ENCODE measurements at places on chromosomes 3 and 15.

- no peak for DNase-seq
Measured at GRCh38 chr3:49805897-49806701, 3.0 kb downstream of the INKA1 start.

DNA sequence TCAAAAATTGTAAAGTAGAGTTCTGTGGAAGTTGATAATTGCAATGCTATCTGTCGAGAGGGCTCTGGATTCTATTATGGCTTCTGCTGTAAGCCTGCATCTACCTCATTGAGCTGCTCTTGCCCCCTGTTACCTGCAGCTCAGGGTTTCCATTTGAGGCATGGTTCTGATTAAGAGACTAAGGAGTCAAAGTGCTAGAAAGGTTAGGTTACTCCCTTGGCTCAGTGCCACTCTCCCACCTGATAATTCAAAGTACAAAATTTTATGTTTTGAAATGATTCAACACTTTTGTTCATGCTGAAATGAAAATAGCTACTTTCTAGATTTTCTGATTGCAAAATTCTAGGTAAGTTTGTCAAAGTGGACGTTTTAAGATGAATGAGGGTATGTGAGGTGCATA, 220.5 kb upstream of the SATB1 start:
- DNase-seq, result no peak

DNA sequence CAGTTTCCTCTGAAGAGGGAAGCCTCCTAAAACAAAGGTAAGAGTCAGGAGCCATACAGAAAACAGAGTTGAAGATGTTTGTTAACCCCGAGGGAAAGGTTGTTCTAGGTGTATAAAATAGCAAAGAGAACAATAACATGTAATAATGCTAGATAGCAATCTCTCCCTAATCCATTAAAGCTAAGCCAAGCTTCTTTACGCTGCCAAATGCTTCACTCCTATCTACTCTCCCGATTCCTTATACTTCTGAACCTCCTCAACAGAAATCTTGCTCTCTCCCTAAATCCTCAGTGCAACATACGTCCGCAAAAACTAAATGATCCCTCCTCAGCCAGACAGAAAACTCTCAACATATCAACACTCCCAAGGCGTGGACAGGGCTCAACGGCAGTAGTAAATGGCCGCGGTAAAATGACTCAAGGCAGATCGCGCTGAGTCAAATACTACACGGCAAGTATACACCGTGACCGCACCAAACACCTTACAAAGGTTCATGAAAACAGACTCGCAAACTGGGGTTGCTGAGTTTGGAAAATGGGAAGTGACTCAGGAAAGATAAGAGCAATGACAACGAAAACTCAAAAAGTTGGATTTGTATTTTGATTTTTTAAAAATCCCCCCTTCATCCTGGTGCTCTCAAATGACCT, 682 bp downstream of the CLDND1 start:
- DNase-seq, result no peak

DNA sequence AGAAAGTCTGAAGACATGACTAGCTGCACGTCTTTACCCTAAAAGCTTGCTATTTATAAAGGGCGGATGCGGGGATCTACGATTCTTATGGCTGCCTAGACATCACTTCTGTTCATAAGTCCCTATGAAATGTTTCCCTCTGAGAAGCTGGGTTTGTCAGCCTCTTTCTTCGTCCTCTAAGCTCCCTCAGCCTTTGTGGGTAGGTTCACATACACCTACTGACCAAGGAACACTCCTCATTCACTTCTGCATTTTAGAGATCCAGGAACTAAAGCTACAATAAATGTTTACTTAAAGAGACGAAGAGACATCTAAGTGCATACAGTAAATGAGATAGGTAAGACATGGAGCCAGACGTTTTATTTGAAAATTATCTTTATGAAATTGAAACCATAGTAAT, 16.7 kb upstream of the RAMAC start:
- no peak for DNase-seq

GRCh38 chr15:90883976-90884718, at the start of gene FES:
FES (plus strand) TSS chr15:90884504; CDS start chr15:90885046, 542 bp downstream.
- DNase-seq, result no peak

DNA sequence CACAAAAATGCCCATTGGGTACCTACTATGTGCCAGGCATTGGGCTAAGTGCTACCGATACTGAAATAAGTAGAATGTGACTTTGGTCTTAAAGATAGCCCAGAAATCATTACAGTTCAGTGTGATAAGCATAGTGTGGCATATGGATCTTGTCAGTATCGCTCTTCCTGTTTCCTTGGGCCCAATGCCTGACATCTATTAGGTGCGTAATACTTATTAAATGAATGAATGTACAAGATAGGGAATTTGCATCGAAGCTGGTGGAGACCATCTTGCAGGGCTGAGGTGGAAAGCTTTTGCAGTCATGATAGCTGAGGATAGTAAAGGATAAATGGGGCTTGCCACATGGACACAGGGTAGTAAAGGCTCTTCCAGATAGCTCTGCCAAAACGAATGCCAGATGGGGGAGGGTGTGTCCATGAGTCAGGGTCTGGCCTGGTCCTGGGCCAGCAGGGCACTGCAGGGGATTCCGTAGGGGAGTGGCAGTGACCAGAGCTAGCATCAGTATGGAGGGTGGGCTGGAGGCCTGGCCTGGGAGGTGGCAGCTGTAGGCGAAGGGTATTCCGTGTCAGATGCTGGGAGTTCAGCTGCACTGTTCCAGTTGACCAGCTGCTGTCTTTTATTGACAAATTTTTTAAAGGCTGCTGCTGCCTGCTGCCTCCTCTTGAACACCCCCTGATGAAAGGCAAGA, 23.5 kb downstream of the TSEN2 start:
- no peak for DNase-seq

DNA sequence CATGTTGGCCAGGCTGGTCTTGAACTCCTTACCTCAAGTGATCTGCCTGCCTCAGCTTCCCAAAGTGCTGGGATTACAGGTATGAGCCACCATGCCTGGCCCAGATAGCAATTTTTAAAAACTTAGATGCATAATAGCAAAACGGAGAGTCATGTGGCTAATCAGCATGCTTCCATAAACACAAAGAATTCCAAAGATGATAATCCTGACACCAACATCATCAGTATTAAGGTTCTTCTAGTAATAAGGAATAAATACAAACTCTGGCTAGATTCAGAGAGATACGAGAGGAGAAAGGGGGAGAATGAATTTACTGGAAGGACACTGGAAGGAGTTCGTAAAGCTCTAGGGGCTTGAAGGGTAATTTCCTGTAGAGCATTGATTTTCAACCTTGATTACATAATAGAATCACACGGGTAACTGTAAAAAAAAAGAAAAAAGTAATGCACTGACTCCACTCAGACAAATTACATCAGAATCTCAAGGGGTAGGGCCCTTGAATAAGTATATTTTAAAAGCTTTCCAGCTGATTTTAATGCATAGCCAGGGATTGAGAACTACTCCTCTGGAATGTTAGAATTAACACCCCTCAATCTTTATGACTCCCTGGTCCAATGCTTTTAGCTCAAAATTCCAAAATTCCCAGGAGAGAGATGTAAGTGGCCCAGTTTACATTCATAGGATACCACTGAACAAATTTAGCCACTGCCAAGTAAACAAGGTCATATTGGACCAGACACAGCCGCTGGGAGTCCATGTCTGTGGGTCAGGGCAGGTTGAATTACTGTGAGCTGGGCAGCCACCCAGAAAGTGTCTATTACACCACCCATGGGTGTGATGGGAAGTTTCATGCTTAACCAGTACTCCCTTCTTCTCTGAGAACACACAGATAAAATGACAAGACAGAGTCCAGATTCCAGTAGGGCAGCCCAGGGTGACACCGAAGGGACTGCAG, 243.9 kb downstream of the TBL1XR1 start:
- DNase-seq, result no peak

DNA sequence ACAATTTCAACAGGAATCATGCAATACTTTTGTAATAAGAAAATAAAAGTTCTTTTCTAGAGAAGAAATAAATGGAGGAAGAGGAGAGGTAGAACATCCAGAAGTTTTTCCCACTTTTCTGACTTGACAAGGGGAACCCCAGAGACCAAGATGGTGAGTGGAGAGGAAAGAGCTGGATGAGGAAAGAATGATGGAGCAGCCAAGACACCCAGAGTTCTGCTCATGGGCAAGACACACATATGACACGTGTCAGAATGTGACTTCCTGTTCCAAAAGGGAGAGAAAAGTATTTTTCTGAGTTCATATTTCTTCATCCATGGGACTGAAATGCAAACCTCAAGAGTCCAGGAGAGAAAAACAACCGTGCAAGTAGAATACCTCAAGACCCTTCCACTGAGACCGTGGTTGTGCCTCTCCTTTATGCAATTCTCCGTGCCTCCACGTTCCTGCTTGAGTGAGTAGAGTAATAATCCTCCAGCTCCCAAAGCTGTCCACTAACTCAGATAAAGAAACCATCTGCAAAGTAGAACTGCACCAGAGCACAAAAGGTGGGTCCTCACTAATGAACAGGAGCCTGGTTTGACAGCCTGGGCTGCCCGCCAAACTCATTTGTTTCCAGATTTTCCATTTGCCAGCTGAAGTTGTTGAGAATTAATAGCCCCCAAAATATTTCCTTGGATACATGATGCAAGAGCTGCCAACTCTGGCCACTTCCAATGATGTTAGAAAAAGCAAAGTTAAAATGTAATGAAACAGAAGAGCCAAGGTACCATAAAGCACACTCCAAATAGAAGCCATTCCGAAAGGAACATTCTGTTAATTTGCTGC, 272.6 kb upstream of the IGF1R start:
- no peak for DNase-seq

DNA sequence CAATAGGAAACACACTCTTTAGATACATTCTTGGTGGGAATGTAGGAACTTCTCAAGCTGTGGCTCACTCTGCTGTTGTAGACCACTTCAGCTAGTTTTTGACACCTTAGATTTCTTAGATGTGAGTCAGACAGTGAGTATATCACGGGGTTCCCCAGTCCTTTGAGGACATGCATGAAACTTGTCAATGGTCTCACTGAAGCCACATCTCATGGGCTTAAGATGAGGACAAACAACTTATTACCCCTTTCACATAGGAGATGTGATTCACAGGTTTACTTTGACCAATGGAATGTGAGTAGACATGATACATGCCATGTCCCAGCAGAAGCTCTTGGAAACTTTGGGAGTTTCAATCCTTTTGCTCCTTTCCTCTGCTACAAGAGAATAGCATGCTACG, 325.5 kb downstream of the CHST2 start:
- no peak for DNase-seq

DNA sequence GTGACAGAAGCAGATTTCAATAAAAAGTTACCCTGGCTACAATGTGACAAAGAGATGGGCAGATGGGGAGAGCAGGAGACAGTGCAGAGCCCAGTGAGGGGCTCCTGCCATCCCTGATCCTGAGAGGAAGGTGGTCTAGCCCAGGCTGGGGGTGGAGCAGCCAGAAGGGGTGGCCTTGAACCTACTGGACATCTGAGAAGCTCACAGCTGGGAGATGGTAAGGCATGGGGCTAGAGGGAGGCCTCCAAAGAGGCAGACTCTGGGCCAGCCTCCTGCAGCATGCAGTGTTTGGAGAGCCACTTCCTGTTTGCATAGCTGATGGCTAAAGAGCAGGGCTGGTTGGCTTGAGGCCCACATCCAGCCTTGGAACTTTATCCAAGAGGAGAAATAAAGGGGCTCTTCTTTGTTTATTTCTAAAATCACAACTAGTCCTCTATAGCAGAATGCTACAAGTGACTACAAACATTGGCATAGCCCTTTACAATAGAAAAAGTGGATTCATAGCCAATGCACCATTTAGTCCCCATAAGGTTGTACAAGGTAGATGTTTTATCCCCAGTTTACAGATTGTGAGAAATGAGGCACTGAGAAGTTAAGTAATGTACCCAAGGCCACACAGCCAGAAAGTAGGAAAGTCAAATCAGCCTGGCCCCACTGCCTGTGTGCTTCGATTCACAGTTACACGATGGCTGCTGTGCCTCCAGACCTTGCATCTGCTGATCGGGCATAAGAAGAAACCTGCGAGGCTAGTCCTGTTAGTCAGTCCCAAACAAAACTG, 4.6 kb downstream of the EFCC1 start:
- no peak for DNase-seq

DNA sequence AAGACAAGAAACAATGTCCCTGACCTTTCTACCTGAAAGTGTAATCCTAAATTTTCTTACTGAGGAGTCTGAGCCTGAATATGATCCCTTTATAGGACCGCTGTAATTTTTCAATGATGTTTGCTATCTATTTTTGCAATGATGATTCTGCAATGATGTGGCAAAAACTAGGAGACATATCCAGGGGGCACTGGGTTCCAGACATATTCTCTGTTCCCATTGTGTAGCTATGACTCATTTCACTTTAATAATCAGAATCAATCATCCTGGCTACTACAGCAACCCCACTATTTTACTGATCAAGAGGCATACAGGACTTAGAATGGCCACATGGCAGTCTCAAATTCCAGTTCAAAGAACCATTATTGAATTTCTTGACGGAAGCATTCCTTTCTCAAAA, 85.9 kb downstream of the AQR start:
- no peak for DNase-seq

GRCh38 chr15:40075298-40076044, 33.2 kb downstream of the BMF start:
- no peak for DNase-seq

- DNase-seq, result no peak
Measured at GRCh38 chr15:26453914-26454313, 319.0 kb downstream of the GABRB3 start.

DNA sequence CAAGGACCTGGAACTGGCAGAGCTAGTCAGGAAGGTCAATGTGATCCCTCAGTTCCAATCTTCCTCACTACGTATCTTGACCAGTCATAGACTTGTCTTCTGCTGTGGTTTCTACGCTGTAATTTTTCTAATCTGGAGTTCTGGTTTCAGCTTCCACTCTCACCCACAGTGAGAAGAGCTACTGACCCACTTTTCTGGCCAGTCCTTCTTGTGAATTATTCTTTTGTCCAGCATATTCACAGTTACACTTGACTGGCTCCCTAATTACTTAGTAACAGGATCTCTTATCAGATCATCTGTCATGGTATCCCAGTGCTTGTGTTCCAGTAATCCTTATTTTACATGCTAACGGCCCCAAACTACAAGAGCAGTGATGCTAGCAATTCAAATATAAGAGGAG, 72.4 kb upstream of the MME start:
- no peak for DNase-seq

DNA sequence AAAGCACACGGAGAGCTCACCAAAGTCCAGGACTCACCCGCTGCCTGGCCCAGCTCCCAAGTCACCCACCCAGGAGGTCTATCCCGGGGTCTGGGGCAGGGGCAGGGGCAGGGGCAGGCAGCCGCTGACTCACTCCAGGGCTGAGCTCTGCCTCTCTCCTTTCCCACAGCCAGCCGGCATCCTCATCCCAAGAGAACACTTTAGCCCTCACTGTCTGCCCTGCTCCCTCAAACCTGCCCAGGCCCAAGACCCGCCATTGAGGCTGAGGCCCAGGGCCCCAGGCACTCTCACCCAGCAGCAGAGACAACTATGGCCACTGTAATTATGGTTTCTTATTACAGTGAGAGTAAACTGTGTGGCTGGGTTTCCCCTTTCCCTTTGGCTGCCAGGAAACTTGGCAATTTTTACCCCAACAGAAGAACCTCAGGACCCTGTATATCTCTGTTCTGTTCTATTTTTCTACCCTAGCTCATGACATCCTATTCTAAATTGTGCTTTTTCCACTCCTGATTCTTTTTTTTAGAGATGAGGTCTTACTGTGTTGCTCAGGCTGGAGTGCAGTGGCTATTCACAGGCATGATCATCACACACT, 53.0 kb downstream of the IQSEC1 start:
- DNase-seq, result no peak

- no peak for DNase-seq
Measured at GRCh38 chr3:112607863-112608262, 33.1 kb downstream of the CCDC80 start.

All from NCI-H1436 treated with DMSO at 0.1 percent for 48 hours (cell line).